ENCODE measurements at places on chromosomes 7 and 10.

DNA sequence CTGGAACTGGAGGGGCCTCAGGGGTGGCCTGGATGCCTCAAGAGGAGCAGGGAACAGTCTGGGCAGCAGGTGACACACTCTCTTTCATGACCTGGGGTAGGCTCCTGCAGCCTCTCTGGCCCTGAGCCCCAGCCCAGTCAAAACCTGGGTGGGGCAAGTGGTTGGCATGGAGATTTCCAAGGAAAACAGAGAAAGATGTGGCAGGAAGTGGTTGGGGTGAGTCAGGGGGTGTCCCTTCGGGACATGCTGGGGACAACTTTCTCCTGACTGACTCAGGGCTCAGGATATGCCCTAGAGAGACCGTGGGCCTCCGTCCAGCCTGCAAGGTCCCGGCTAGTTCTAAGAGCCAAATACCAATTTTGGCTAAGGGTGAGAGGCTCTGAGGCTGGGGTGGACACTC is 2.9 kb downstream of the AQP1 start:
- DNase-seq = no peak

DNA sequence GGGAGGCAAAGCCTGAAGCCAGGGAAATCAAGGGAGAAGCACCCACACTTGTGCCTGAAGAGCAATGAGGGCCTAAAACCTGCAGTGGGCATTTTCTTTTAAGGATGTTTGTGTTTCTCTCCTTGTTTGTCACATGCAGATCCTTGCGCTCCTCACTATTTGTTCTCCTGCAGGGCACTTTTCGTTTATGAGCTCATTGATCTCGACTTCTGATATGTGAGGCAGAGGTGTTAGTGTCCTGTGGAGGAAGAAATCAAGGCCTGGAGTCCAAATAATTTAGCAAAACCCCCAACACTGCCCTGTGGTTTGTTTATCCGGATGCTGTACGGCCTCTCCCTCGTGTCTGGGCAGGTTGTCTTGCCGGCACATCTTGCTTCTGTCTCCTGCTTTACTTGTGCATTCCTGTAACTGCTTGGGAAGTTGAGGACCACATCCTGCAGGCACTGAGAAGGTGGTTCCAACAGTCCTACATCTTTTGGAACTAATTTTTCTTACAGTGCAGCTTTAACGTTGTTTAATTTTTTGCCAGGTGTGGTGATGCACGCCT is 13.7 kb downstream of the UBE3C start:
- no peak for DNase-seq

GRCh38 chr10:35443858-35444257 is 107.5 kb downstream of the CCNY start:
- no peak for DNase-seq

DNA sequence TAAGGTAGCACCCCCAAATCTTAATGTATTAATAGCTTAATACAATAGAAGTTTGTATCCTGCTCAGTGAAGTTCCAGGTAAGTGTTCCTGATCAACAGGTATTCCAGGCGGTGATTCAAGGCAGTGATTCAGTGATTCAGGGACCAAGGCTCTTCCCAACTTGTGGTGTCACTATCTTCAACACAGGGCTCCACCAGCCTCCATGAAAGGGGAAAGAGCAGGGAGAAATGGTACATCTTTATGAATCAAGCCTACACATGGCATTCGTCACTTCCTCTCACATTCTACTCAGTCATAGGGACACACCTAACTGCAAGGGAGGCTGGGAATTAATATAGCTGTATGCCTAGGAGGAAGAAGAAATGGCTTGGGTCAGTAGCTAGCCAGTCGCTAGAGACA is 5.1 kb downstream of the GOLGA7B start:
- no peak for DNase-seq

DNA sequence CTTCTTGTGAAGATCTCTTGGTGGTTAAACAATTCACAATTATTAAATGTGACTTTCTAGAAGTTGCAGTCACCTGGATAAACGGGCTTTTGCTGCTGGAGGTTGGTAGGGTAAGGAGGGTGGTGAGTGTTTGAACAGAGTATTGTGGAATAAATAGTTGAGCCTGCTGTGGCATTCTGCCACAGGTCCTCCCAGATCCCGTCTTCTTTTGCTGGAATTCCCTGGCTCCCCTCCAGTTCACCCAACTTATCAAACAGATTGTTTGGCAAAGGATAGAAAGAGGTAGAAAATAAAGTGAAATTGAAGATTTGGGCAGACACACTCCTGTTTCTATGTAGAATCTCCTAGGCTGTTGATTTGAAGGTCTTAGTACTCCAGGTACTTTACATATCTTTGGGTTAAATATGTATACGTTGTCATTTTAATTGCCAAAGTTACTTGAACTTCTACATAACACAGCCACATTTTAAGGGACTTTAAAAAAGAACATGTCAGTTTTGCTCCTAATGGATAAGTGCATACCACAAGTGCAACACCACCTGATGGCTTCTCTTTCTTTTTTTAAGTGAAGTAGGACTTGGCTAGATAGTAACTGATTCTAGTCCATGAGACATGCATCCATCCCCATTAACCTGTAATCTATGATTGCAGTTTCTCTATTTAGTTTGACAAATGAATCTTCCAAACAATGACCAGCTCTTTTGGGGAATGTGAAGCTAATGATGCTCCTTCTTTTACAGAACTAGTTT is 83.0 kb downstream of the ARL4A start:
- DNase-seq = peak; percentile 67

GRCh38 chr7:51234139-51234538 is 82.5 kb downstream of the COBL start:
- no peak for DNase-seq

GRCh38 chr7:111074071-111074747 is 16.7 kb upstream of the LRRN3 start:
- DNase-seq = no peak

GRCh38 chr7:5425507-5426225 is 2.0 kb upstream of the TNRC18 start:
- peak; percentile 89 for DNase-seq

DNA sequence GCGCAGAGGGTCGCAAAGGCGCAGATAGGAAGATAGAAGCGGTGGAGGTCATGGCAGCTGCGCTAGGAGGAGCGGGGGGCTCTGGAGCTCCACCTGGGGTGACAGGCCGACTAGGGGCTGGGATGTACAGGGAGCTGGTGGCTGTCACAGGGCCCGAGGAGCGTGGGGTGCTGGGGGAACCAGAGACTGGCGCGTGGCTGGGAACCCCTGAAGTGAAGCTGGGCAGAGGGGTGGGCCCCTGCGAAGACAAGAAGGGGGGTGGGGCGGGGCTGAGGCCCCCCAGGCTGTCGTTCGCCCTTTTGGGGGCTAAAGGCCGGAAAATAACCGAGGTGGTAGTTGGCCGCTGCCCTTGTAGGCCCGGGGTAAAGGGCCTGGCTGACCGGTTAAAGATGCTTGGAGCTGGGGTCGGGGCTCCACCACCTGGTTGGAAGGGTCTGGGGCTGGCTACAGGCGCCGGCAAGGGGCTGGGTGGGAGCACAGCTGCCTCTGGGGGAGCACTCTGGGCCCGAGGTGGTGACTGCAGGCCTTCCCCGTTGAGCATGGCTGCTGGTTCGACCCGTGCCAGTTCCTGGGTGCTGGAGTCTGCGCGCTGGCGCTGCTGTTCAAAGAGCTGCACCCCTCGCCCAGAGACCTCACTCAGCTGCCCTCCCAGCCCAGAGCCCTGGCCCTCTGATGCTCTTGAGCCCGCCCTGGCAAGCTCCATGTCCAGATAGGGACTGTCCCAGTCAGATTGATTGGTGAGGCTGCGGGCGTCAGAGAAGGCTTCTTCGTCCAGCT is 6.8 kb upstream of the MYOZ1 start:
- DNase-seq = no peak

- no peak for DNase-seq
Observed at GRCh38 chr7:82284936-82285519, 158.5 kb downstream of the CACNA2D1 start.

DNA sequence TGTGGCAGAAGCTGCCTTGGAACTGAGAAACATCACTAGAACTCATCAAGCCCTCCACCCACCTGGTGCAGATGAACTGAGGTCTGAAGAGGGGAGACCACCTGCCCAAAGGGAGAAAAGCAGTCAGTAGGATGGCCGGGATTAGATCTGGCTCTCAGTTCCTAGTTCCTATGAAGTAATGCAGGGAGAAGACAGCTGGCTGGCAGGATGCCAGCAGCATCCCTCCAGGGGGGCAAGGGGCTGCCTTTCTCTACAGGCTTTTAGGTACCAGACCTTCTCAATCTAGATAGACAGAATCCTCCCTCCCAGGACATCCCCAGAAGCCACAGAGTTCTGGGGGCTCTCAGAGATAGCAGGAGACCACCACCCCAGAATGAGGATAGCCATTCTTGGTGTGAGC is 7.8 kb downstream of the CRHR2 start:
- DNase-seq = no peak

GRCh38 chr10:24708081-24708480 is 15.6 kb downstream of the ARHGAP21 start:
- DNase-seq = no peak

- no peak for DNase-seq
Observed at GRCh38 chr10:33215635-33216034, 118.8 kb downstream of the NRP1 start.

GRCh38 chr7:122626785-122627184 is 72.1 kb downstream of the RNF133 start:
- DNase-seq = peak; percentile 83
